ENCODE measurements at places on chromosomes 1 and 21. TPM values are rescaled to one million over a fixed set of nuclear protein-coding genes. Genes with fewer than 3 reads are reported as not detected.

DNA sequence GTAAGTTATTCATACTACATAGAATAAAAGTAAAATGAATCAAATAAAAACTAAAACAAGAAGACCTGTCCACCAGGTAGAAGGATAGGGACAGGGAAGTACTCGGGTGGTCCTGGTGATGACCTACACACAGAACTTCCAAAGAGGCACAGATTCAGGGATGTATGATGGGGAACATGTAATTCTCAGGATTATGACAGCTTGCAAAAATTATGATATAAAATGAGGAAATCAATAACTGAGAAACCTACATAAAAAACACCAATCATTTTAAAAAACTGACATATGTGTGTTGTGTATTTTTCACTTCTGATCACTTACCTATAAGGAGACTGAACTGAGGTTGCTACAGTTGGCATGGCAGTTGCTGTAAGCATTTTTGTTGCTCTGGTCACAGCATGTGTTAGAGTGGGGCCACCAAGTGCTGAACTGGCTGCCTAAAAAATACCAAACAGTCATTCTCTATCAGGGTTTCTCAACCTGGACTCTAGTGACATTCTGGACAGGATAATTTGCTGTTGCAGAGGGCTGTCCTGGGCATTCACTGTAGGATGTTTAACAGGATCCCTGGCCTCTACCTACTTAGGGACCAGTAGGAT is 73.8 kb downstream of the USP24 start:
- no peak for DNase-seq

DNA sequence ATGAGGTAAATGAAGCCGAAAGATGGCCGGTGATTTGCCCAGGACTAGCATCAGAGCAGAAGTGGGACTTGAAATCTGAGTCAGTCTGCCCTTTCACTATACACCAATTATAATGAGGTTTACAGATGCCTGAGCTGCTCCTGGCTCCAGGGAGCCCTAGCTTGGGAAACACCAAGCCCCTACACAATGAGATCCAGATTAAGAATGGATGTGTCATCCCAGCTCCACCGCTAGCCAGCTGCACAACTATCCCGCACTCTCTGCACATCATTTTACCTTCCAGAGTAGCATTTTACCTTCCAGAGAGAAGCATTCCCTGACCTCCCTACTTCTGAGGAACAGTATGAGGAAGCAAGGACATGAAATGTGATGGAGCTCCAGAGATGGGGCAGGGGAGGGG is 27.0 kb downstream of the SERTAD4 start:
- DNase-seq: no peak

DNA sequence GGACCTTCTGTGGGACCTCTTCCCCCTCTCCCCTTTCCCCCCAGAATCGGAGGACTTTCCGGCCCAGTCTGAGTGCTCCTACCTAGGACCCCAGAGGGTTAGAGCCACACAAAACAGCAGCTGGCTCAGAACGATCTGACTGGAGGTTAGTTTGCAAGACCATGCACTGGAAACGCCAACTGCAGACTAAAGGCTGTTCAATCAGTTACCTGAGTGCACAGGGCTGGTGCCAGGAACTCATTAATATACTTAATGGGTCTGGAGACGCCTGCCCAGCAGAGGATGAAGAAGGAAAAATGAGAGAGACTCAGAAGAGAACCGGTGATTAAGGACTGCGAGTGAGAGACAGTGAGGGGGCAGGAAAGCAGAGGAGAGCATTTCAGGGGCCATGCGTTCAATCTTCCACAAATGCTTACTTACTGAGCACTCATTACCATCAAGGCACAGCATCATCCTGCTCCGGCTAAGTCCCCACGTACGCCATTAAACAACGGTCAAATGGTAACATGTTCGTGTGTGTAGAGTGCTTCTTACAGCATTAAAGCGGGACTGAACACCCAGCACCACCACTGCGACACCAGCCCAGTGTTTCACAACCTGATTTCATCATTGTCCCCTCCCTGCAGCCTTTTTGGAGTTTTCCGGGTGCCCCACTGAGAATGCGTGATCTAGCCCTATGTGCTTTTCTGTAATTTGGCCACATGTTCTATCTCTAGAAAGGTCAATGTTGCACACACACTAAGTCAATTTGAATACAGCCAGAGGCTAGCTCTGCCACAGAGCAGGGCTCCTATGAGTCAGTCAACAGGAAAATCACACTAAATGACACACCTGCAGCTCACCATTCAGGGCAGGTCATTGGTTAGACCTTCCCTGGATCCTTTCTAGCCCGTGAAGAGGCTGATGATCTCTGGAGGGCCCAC is 7.6 kb downstream of the ENO1 start:
- DNase-seq: no peak

- DNase-seq: no peak
Observed at GRCh38 chr1:11997081-11997850, 17.0 kb downstream of the MFN2 start.

The OPRD1 gene
- total RNA-seq: 0.23 TPM

The LCE3D gene
- not detected for total RNA-seq

Measured in esophagus muscularis mucosa (tissue), 4 donors.